ENCODE measurements at places on chromosomes 7 and 10.
A peak's percentile ranks its signal among the peaks of the same experiment; 100 is the strongest.

- no peak for DNase-seq
Measured at GRCh38 chr7:39566023-39566921, at the start of gene YAE1. Gene YAE1, plus strand, starts transcription at chr7:39566404. Its CDS starts 15 bp downstream, at chr7:39566419.

DNA sequence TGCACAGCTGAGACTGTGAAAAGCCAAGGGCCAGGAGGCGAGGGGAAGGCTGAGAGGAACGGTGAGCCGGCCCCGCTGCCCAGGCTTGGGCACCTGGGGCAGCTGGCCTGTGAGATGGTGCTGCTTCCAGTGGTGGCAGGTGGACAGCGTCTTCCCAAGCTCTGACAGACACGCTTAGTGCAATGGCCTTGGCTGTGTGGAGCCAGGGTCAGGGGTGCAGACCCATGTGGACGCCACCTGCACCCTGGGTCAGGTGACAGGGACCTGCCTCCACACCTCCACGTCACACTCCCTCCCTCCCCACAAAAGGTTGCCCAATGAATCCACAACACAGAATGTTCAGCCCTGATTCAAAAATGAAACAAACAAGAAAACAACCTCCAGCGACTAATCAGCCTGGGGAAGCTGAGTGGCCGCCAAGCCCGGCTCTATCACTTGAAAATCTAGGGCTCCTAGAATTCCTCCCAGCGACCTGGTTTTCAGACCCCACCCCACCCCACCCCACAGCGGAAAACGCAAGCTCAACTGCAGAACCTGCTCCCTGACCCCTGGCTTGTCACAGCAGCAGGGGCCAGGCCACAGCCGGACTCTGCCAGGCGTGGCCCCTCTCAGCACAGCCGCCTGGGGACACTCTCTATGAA lies 54.3 kb downstream of the PRKAG2 start:
- no peak for DNase-seq

DNA sequence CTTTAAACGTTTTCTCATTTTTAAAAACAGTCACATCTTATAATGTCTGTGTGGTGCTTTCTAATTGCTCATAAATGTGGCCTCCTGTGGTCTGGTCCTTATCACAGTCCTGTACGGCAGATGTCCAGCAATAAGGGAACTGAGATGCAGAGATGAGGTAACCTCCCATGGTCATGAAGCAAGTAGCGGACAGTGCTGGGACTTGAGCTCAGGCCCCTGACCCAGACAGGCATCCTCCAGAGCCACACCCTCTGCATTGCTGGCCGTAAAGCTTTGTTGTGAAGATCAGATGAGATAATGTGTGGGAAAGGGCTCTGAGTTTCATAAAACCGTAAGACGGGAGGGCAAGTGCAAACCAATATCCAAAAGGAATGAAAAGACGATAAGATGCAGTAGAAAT lies 48.2 kb downstream of the DYNC2I1 start:
- DNase-seq = no peak

- DNase-seq = peak; percentile 18
Measured at GRCh38 chr7:76220185-76221057, 18.7 kb downstream of the SRRM3 start.

- DNase-seq = no peak
Measured at GRCh38 chr10:18378766-18379165, 238.5 kb downstream of the CACNB2 start.

GRCh38 chr7:157267956-157268355 lies 68.8 kb upstream of the DNAJB6 start:
- no peak for DNase-seq

DNA sequence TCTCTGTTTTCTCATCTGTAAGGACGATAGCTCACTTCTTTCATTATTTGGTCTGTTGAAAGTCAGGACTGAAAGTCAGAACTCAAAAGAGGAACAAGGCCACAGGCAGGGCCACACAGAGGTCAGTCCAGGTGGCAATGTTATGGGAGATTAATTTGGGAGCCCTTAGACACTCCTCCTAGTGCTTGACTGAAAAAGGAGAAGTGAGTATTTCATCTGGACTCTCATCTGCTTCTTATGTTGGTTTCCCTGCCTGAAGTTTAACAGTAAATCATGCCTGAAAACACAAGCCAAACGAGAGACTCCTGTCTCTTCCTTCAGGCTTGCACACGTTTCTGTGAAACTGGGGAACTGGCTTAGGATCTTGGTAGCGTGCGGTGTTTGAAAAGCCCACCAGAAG lies 248.5 kb downstream of the BUB3 start:
- DNase-seq = no peak

GRCh38 chr10:45006276-45007030 lies 5.7 kb downstream of the ZNF22 start:
- DNase-seq = no peak

DNA sequence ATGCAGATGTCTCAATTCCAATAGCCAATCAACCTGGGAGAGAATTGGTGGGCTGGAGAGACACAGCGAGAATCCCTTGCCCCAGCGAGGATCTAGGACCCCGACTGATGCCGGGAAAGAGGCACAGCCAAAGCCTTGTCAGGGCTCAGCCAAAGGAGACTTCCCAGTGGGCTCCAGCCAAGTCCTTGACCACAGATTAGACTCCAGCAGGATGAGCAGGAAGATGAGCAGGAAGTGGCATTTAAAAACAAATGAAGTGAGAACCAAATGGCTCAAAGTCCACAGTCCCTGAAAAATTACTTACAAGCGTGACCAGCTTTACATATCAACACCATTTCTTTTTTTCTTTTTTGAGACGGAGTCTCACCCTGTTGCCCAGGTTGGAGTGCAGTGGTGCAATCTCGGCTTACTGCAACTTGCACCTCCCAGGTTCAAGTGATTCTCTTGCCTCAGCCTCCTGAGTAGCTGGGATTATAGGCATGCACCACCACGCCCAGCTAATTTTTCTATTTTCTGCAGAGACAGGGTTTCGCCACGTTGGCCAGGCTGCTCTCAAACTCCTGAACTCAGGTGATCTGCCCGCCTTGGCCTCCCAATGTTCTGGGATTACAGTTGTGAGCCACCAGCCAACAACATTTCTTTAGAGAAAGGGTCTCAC lies 40.2 kb downstream of the CTBP2 start:
- DNase-seq = no peak

- DNase-seq = no peak
Measured at GRCh38 chr10:110615057-110615747, 28.9 kb upstream of the RBM20 start.
